ENCODE measurements at places on chromosomes 5 and 9.

- DNase-seq = no peak
Observed at GRCh38 chr5:81146031-81146430, 87.1 kb upstream of the CKMT2 start.

DNA sequence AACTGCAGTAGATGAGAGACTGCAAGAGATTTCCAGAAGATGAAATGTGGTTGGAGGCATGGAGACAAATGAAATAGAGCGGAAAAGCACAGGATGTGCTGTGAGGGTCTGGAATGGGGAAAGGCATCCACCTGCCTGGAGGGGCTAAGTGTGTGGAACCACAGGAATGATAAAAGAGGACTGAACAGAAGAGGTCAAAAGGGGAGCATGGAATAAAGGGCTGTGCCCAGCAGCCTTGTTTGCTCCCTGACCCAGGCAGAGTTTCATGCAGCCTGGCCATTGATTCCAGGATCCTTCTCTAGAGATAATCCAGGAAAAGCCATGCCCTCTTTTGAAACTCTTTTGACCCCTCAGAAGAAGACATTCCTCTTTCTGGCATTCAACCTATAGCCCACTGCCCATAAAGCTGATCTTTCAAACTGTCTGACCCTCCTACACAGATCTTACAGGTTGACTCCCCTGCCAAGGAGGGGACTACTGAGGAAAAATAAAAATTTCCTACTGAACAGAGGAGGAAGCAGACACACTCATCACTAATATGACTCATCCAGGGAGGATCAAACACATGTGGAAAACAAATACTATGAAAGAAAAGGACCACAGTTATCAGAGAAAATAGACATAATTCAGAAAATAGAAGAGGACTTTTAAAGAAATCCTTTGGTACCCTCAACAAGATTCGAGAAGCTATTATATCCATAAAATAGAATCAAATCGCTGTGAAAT lies 273.5 kb upstream of the PCSK5 start:
- DNase-seq = no peak

DNA sequence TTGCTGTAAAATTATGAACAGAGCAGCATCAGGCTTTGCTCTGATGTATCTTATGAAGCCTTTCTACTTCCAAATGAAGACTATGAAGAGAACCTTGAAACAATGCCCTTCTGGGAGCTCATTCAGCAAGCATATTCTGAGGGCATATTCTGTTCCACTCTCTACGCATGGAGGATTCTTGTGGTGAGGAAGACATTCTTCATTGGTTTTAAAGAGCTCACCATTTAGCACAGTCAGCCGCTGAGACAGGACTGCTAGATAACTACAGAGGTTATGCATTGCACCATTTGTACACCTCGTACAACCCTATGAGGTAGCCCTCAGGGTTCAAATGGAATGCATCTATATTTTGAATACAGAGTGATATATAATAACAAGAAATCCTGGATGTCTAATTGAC lies 61.0 kb downstream of the INVS start:
- no peak for DNase-seq

- peak; percentile 78 for DNase-seq
Observed at GRCh38 chr9:3863111-3863528, 337.3 kb upstream of the RFX3 start.

DNA sequence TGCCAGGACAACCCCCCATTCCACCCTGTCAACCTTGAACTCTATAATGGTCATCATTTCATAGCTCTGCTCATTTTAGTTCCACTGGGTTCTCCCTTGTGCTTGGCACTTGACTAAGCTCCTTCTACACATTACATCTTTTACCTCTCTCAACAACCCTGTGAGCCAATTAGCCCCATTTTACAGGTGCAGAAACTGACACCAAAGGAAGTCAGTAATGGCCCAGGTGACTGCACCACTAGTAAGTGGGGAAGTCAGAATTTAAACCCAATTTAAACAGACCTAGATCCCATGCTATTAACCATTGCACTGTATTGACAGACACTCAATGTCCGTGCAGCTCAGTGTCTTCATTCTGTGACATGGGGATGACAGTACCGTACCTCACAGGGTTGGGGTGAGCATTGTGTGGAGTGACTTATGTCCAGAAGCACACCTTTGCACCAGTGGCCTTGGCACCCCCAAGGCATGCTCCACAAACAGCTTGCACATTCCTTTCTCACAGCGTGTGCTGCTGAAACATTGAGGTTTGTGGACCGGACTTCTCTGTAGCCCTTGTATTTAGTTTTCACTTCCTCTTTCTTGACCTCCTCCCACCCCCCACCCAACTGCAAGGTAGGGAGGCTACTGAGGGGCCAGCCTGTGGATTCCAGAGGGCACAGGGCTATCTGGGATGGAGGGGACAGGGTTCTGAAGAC lies 23.1 kb downstream of the IRF1 start:
- no peak for DNase-seq

GRCh38 chr9:81558091-81558830 lies 131.1 kb downstream of the TLE1 start:
- DNase-seq = no peak

DNA sequence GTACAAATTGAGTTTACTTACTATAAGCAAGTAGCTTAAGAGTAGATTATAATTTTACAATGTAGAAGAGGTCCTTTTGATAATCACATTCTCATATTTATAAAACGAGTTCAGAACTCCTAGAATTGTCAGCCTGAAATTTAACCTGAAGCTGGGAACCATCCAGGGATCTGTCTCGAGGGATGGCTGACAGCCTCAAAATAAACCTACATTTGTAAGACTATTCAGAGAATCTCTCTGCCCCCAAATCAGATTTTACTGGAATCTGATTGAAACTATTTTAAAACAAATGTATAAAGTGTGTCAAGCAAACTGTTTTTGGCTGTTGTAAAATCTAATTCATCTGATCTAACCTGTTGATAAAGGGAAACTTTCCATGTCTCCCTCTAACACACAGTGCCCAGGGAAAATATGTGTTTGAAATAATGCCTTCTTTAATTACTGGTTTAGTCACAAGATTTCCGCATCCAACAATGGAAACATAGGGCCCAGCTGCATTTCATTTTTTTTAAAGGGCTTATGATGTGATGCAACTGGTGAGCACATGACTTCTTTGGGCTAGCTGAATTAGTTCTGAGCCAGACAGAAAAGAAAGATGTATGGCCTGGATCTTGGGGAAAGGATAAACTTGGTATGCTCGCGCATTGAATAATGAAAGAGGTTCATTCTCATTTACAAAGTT lies 30.3 kb downstream of the SLC25A46 start:
- DNase-seq = no peak

GRCh38 chr9:125556046-125556721 lies 150.8 kb downstream of the MAPKAP1 start:
- DNase-seq = no peak

DNA sequence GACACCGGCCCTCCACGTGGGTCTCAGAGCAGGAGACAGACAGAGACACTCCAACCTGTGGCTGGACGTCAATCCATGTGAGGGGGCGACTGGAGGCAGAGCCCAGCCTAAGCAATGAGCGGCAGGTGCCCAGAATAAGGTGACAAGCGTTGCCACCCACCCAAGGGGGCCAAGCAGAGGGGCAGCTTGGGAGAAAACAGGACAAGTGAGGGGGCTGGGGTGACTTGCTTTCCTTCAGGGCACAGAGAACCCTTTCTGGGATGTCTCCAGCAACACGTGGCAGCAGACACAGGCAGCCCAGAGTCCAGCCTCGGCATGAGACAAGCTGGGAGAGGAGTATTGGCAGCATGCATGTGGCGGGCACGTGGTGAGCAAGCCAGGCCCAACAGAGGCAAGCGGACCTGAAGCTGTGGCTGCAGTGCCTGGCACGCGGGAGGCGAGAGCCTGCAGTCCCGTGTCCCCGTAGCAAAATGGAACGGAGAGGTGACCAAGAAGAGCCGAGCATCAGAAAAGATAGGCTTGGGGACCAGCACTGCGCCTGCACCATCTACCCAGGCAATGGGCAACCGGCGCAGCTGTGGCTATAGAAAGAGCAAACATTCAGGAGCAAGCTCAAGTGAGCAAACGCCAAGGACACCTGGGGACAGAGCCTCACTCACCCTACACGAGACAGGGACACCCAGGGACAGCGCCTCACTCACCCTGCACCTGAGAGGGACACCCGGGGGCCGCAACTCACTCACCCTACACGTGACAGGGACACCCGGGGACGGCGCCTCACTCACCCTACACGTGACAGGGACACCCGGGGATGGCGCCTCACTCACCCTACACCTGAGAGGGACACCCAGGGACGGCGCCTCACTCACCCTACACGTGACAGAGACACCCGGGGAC lies 6.2 kb downstream of the TERT start:
- DNase-seq = no peak

GRCh38 chr9:126696401-126697145 lies 82.8 kb downstream of the LMX1B start:
- no peak for DNase-seq

DNA sequence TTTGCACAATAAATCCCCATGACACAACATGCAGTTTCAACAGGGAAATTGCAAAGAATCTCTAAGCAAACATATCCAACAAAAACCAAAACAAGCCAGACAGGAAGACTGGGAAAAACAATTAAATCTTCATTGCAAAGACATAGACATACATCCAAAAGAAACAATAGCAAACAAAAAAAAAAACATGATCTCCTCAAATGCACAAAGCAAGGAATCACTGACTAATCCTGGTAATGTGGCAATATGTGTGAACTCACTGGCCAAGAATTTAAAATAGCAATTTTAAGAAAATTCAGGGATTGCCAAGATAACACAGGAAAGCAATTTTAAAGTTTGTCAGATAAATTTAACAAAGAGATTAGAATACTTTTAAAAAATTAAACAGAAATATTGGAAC lies 520.1 kb upstream of the SMC2 start:
- DNase-seq = no peak

GRCh38 chr9:3277200-3277599 lies 248.6 kb downstream of the RFX3 start:
- DNase-seq = no peak

DNA sequence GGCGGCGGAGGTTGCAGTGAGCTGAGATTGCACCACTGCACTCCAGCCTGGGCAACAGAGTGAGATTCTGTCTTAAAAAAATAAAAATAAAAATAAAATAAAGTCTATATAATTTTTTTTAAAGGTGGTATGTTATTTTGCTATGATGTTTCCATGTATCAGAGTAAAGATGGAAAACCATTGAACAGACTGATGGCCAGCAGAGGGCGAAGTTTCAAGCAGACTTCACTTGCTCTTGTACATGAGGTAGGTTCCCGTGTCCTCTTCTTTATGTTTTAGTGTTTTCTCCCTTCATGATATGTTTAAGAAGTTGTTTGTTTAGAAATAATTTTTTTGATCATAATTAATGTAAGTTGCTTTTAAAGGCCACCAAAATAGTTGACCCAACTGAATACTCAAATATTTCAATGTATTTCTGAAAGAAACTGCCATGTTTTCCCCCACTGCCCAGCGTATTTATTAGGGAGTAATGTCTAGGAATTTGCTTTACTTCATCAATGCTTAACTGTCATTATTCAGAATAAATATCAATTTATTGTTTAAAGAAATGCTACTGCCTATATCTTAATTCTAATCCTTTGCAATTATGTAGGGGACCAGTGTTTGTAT lies 146.4 kb downstream of the HACD4 start:
- peak; percentile 69 for DNase-seq

DNA sequence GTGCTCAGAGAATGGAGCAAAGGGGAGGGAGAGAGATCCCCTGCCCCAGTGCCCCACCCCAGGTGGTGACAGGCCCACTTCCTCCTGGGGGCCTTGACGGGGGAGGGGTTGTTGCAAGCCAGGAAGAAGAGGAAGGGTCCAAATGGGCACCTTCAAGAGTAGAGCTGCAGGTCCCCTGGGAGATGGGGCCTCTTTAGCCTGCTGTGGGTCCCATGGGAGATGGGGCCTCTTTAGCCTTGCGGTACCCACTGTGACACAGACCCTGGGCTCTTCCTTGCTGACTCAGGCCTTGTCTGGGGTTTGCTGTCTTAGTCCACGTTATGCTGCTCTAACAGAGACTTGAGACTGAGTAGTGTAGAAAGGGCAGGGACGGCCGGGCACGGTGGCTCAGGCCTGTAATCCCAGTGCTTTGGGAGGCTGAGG lies 9.6 kb upstream of the TOR4A start:
- no peak for DNase-seq

- no peak for DNase-seq
Observed at GRCh38 chr5:83362526-83362925, 109.0 kb upstream of the VCAN start.

DNA sequence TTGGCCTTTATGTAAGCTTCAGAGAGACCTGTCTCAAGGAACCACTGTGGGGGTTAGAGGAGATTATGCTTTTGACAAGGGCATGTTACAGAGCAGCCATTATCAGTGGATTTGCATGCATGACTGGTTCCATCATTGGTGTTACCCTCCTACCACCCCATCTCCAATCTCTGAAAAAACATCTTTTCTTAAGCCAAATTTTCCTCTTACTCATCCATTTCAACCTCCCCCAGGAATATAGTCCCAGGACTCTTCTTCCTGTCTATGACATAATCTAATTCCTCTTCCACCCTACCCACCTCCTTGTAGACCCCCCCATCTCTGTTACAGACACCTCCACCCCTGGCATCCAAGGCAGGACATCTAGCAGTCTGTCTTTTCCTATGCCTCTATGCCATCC lies 33.1 kb upstream of the ADRB2 start:
- no peak for DNase-seq

DNA sequence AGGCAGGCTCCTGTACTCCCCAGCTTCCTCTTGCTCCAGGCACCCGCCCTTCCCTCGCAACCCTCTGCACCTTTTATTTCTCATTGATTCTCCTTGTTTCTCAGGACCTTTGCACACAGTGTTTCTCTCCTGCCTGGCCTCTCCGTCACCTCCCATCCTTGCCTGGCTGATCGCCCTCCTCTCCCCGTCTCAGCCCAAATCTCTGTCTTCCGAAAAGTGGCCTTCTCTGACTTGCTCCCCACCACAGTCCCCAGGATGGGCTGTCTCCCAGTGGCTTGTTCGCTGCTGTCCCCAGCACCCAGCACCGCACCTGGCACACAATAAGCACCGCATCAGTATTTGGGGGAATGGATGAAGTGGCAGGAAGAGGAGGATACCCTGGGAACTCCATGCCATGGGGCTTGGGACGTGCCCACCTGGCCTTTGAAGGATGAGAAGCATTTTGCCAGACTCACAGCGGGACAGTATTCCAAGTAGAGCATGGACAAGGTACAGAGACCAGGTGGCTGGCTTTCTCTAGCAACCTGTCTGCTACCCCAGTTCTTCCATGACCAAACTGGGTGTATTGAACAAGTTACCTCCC lies 62.5 kb downstream of the LMX1B start:
- no peak for DNase-seq

GRCh38 chr9:15157381-15157780 lies 149.6 kb downstream of the TTC39B start:
- no peak for DNase-seq

DNA sequence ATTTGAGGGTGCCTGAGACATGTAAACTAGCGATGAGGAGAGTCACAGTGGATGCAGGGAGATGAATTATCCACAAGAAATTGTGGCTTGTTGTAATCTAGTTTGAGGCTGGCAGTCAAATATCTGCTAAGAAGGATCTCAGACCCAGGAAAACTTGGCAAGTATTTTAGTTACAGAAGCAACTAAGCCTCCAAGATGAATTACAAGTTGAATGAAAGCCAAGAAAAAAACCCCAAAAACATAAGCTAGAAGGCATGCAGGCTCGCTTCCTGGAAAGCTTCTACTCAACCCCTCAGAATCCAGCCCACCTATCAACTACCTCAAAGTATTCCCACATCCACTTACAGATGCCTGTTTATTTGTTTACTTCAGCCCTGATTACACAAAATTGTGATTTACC lies 696.9 kb downstream of the MAT2B start:
- no peak for DNase-seq
